ENCODE measurements at places on chromosomes 1 and 21. TPM values are rescaled to one million over a fixed set of nuclear protein-coding genes. Genes with fewer than 3 reads are reported as not detected.

DNA sequence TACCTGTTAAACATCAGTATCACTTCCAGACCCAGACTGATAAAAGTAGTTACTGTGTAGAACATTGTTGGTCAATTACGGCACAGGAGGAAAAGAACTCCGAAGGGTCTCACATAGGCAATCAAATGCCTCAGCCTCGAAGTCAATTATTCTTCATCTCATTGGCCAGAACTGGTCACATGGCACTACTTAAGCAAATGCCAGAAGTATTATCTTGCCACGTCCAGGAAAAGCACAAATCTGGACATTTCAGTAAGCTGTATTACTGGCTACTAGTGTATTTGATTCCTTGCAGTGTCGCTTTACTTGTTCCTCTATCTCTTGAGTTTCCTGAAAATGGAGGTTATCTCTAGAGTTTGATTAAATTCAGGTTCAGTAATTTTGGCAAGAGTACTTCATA is 24.4 kb downstream of the DIO1 start:
- no peak for DNase-seq

TDRD5 gene
- total RNA-seq = 3.9 TPM

MMEL1 gene
- 12.7 TPM for total RNA-seq

FMO3 gene
- total RNA-seq = 19.3 TPM

DNA sequence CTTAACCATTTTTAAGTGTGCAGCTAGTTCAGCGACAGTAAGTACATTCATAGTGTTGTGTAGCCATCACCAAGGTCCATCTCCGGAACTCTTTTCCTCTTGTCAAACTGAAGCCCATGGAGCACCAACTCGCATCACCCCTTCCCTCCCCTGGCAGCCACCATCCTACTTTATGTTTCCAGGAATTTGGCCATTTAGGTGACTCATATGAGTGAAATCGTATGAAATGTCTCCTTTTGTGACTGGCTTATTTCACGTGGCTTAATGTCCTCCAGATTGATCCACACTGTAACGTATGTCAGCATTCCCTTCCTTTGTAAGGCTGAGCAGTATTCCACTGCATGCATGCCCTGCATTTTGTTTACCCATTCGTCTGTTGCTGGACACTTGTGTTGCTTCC is 2.5 kb downstream of the COL6A2 start:
- DNase-seq = peak; percentile 16

FBXO42 gene
- 28.5 TPM for total RNA-seq

DPT gene
- 62.6 TPM for total RNA-seq

RGS4 gene
- total RNA-seq = 6.7 TPM

DNA sequence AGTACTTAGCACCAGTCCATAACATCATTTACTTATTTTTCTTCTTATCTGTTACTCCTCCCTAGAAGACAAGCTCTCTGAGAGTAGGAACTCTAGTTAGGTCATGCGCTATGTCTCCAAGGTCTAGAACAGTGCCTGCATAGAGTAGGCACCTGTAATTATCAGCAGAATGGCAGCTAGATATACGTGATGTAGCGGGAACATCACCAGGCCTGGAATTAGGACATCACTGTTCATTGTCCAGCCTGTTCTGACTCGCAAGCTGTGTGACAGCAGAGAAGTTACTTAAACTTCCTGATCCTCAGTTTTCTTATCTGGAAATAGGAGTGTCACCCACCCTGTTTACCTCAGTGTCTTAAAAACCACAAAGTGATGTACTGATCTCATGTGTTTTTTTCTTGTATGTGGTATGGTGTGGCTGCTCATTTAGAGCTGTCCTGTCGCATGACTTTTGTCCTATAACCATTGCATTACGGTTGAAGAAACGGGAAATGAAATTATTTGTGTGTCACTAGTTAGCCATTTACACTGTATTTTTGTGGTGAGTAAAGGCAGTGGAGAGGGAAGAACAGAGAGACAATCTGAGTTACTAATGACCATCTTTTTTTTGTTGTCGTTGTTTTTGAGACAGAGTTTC is 37.1 kb upstream of the EXO1 start:
- no peak for DNase-seq

FCRLB gene
- 1.1 TPM for total RNA-seq

- DNase-seq = no peak
These were observed 425.4 kb downstream of the ADGRL2 start for GRCh38 chr1:82226186-82226505.

SYT2 gene
- 0.15 TPM for total RNA-seq

- DNase-seq = no peak
These were observed 80.0 kb downstream of the DESI2 start for GRCh38 chr1:244732851-244733450.

MTARC1 gene
- total RNA-seq = 32.1 TPM

DNA sequence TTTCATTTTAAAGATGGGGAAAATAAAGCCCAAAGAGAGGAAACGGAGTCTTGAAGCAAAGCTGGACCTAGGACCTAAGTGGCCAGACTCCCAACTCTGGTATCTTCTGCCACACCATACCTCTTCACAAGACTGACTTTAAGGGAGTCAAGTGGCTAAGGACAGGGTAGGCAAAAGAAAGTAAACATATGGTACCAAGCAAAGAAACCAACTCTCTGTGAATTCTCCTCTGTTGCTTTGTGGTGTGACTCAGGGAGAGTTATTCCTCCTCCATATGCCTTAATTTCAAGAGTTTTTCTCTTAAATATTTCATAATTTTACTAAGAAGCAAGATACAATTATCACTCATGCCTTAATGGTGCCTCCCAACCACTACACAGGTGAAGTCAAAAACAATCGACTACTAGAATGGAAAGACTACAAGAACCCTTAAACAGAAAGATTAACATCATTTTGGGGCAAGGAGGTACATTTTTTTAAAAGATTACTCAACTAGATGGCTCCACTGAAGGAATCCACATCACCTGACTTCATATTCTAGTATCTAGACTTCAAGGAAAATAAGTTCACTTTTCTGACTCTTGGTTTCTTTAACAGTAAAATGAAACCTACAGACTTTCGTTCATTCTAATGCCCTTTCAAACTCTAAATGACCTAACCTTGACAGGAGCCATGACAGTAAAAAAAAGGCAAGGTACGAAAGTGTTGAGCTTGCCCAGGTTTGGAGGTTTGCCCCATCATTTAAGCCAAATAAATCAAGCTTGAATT is 44.2 kb downstream of the LUZP1 start:
- no peak for DNase-seq

- DNase-seq = no peak
These were observed 5.6 kb upstream of the COG2 start for GRCh38 chr1:230636575-230637148.

KIRREL1 gene
- 26.1 TPM for total RNA-seq

DNA sequence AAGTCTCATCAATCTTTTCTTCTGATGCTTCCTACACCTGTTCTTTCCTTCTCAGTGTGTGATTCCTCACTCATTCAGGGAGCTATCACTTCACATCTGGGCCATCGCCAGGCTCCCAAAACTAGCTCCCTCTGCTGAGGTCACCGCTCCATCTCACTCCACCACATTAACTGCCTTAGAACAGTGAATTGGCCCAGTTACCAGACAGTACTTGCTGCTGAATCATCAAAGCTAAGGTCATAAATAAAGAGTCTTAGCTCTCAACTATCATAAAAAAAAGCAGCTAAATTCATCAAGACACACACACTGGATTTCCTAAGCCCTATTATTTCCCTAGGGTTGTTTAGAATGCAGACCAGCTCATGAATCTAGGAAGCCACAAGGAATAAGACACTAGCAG is 18.8 kb upstream of the SRM start:
- DNase-seq = no peak

ASCL5 gene
- total RNA-seq = not detected

- DNase-seq = no peak
These were observed 55.6 kb downstream of the TRAF5 start for GRCh38 chr1:211382182-211382713.

DNA sequence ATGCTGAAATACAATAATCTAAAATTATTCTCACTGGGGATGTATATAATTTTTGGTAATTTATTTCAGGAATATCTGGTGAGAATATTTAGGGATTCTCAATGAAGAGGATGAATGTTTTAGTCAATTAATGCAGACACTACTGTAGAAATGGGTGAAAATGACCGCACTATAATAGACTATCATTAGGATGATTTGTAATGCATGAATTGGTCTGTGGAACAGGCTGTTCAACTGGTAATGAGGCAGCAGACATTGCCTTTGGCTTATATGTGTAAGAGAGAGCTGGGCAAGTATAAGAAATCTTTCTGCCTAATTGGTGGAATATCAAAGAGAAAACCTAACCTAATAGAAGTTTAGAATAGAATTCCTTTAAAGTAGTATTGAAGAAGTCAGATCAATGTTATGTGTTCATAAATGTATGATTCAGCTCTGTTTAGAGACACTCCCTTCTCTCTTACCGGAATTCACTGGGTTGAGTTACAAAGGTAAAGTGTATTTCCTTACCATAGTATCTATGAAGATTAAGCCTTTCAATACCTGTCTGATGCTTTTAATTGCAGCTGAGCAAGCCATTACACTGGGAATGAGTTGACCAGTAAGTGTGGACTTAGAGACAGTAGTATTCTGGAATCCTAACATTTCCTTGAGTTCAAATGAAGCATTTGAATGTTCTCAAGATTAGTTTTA is 274.5 kb downstream of the S1PR1 start:
- no peak for DNase-seq

DNA sequence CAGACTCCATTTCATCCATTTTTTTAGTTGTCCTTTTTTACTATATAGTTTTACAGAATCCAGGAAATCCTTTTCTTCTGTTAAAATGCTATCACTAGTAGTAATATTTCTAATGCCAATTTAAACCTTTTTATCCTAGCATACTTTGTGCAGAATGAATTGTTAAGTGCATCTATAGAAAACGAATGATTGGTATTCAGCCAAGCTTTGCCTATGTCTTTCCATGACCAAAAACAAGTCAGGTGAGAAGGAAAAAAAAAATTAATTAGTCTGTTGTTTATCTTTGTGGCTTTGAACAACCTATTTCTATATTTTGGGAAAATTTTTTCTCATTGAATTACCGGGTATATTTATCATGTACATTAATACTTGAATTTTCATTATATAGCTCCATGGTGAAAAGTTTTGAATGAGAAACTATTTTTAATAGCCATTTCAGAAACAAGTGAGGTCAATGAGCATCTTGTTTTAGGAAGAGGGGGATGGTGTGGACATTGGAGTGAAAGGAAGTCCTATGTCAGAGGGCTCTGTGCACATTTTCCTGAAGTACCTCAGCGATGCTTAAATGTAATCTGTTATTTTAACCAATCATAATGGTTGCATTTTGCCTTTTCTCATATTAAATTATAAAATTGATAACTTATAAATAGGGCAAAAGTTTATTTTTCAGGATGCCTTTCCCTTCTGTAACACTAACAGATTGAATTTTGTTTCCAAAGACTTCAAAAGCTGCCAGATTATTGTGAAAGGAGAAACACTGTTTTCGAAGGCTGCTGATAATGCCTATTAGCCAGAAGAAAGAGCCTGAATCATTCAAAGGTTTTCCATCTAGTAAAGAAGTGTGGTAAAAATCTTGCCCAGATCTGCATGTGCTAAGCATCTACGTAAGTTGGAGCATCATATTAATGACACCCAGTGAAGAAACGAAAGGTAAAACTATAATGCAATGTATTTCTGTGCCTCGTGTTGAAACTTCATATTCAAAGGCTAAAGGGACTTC is 73.8 kb upstream of the S1PR1 start:
- no peak for DNase-seq

SELE gene
- total RNA-seq = 0.66 TPM

CD2 gene
- total RNA-seq = 1.4 TPM

DNA sequence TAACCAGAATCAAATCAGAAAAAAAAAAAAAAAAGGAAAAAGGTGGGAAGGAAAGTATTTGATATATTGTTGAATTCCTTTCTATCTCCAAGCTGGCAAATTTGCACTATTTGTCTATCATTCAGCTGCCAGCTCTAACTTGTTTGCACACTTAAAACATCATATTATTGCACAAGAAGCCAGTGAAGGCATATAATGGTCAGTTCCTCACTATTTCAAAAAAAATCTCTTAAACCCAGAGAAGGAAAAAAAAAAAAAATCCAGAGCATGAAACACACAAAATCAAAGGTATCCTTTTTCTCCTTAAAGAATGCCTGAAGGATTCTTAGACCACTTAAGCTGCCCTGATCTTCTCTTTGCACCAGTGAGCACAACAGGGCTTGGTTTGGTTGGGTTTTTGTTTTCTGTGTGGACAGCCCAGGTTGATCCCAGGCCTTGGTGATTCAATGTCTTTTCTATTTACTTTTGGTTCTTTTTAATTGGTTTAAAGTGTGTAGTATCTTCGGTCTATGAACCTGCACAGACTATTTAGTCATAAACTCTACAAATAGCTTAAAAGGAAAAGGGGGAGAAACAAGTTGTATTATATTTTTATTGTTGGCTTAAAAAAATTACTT is 40.2 kb downstream of the DUSP10 start:
- no peak for DNase-seq

DNA sequence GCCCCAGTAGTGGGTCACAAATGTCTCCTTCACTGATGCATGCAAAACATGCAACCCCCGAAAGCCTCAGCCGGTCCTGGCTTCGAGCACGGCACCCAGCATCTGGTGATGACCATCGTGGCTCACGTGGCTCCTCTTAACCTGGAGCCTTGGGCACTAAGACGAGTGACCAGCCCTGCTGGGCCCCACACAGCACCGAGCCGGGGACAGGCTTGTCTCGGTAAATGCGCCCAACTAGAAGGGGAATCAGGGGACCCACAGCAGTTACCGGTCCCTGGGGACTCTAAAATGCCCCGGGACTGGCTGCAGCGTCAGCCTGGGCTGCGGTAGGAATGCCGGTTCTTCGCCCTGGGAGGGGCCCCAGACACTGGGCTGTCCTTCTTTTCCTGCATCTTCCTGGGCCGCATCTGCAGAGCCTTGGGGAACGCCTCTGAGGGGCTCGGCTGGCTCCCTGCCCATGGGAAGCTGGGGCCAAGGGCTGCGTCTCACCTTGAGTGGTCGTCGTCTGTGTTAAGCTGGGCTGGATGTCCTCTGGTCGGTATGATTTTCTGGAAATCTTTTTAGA is 13.1 kb upstream of the TTC34 start:
- DNase-seq = no peak

- DNase-seq = no peak
These were observed 31.1 kb upstream of the IGSF5 start for GRCh38 chr21:39713905-39714304.

GRCh38 chr1:93629101-93630059 is 52.3 kb downstream of the BCAR3 start:
- DNase-seq = peak; percentile 80

- DNase-seq = peak; percentile 67
These were observed 44.2 kb upstream of the LAPTM5 start for GRCh38 chr1:30801771-30802198.

S100A1 gene
- total RNA-seq = 28.5 TPM

DNA sequence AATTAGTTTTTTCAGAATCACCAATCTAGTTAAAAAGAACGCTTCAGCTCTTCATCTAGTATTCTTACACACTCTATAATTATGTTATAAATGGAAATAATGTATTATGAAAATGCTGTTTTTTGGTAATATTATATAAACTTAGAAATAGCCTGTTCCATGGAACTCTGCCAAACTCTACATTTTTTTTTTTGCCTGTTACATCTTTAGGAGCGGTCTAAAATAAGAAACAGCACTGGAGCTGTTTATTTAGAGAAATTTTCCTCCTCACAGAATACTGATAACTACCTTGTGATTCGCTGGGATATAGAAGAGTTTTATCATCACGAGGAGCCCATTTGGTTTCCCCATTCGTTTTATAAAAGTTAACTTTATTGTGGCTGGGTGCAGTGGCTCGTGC is 58.5 kb downstream of the PKN2 start:
- no peak for DNase-seq

APP gene
- total RNA-seq = 546 TPM

GRCh38 chr1:230337266-230337665 is 88.9 kb downstream of the PGBD5 start:
- no peak for DNase-seq
